ENCODE measurements at places on chromosomes 2 and 18.
A peak's percentile ranks its signal among the peaks of the same experiment; 100 is the strongest.

- no peak for DNase-seq
Observed at GRCh38 chr18:63980896-63981460, 11.1 kb downstream of the SERPINB8 start.

DNA sequence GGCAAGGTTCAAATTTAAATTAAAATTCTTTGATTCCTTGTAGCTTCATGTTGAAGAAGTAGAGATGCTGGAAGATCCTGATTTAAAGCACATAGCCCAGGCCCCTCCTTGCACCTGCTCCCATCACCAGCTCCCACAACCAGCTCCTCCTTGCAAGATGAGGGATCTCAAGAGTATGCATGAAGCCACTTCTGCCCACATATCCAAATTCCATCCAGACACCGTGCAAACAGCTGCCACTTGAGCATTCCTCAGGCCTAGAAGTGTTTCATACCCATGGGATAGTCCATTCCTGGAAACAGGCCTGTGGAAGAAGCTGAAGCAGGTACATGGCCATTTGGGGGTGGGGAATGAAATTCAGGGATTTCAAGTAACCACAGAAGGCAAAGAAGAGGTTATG is 32.4 kb upstream of the ITPRID2 start:
- DNase-seq, result no peak

DNA sequence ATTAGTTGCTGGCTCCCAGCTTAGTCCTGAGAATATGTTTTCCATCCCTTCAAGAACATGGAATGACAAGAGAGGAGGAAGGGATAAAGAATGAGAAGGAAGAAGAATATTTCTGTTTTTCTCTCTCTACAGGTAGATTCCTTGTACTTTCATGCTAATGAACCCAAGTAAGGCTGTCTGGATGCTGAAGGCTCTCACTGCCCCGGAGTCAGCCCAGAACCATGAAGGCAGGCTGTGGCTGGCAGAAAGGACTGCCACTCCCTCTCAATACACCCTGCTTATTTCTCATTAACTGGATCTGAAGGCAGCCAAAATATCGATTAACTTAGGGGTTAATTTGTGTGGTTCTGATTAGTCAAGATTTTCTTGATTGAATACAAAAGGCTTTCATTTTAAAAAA is 93.1 kb upstream of the NPAS2 start:
- DNase-seq, result no peak

DNA sequence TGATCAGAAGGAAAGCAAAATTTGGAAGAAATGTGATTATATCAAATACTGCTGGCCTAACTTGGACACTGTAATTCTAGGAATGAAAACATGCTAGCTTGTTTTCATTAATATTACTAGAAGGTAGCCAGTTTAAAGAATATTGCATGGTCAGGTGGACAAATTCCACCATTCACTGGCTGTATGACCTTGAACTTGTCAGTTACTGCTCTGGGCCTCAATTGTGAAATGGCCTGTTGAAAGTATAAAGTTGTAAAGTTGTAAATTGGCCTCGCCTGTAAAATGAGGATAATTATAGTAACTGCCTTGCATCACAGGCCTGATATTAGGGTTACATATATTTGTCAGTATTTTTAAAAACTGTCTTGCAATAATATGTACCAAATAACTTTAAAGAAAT is 398.4 kb upstream of the CHST9 start:
- no peak for DNase-seq

- DNase-seq, result no peak
Observed at GRCh38 chr2:218964041-218964771, 4.7 kb downstream of the CDK5R2 start.

GRCh38 chr2:239814861-239815601 is 210.1 kb downstream of the NDUFA10 start:
- DNase-seq, result peak; percentile 20

DNA sequence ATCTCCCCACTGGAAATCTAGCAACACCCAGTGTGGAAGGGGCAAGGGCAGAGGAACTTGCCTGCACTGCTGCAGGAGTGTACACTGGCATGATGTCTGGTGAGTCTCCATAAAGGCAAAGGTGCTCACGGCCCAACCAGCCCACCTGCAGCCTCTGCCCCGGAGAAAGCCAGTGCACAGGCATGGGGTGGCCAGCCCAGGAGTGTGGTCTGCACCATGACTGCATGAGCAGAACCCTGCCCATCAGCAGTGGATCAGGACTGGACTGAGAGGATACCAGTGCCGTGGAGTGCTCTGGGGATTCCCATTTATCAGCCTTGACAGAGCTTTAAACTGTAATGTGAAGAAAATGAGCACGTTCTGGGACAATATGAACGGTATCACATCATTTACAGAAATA is 342.6 kb upstream of the HS6ST1 start:
- DNase-seq, result no peak

DNA sequence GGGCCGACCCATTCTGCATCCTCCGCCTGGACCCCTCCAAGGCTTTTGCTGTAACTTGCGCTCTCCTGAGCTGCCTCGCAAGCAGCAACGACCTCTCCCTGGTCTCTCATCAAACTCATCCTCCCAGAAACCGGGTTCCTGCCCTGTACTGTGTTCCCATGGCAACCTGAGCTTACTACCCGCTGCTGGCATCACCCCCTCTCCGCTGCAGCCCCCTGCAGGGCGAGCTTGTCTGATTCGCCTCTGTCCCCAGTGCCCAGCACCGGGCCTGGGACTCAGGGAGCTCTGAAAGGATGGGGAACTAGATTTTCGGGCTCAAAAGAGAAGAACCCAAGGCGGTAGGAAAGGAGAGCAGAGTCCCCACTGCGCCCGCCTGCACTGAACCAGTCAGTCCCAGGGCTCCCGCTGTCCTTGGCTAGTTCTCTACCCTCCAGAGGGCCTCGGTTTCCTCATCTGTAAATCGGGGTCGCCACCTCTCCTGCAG is 463 bp downstream of the HS1BP3 start:
- DNase-seq, result peak; percentile 33

GRCh38 chr2:209767316-209767715 is 4.3 kb upstream of the UNC80 start:
- no peak for DNase-seq

DNA sequence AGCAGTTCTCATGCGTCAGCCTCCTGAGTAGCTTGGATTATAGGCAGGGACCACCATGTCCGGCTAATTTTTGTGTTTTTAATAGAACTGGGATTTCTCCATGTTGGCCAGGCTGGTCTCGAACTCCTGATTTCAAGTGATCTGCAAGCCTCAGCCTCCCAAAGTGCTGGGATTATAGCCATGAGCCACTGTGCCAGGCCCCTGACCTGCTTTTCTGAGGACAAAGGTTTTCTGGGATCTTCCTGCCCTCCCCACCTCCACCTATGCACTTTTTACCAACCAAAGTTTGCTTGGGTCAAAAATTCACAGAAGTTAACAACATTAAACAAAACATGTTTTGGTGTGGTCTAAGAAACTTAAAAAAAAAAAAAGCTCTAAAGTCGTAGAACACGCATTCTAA is 259.9 kb downstream of the HAUS1 start:
- no peak for DNase-seq

DNA sequence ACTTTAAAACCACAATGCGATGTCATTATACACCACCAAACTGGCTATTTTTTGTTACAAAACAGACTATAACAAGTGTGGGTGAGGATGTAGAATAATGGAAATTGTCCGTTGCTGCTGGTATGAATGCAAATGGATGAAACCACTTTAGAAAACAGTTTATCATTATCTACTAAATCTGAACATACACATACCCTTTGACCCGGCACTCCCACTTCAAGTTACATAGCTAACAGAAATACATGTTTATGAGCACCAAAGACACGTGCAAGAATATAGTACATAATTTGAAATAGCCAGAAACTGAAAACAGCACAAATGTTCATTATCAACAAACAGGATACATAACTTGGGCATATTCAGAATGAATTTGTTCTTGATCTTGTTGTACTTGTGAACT is 206.4 kb upstream of the CHAC2 start:
- DNase-seq, result no peak

- DNase-seq, result no peak
Observed at GRCh38 chr2:31057691-31058090, 80.5 kb downstream of the GALNT14 start.

GRCh38 chr2:144071461-144071860 is 448.5 kb downstream of the ZEB2 start:
- DNase-seq, result no peak

- DNase-seq, result no peak
Observed at GRCh38 chr2:148965623-148966437, 72.7 kb upstream of the LYPD6B start.

DNA sequence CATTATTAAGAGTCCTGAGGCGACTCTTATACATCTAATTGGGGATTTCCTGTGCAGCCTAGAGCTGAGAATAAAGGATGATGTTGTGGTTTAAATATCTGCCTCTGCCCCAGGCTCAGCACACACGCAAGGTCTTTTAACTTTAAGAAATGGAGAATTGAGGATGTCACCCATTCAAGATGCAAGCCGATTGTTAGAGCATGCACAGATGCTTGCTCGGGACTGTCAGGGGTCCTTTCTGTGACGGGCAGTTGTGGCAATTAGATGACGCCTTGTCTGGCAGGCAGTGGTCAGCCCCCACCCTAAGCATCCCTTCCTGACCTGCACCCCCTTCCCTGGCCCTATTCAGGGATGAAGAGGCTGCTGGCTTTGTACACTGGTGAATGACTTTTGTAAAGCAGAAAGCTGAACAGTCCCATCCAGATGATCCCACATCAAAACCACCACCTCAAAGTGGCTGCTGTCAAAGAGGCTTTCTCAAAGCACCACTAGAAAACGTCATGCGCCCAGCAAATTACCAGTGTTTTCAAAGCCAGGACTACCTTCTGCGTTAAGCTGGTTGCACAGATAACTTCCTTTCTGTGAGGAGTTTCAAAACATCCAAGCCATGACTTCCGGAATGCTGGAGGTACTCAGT is 23.7 kb downstream of the FAM178B start:
- DNase-seq, result no peak

- DNase-seq, result no peak
Observed at GRCh38 chr2:226832061-226832460, 3.8 kb upstream of the RHBDD1 start.

DNA sequence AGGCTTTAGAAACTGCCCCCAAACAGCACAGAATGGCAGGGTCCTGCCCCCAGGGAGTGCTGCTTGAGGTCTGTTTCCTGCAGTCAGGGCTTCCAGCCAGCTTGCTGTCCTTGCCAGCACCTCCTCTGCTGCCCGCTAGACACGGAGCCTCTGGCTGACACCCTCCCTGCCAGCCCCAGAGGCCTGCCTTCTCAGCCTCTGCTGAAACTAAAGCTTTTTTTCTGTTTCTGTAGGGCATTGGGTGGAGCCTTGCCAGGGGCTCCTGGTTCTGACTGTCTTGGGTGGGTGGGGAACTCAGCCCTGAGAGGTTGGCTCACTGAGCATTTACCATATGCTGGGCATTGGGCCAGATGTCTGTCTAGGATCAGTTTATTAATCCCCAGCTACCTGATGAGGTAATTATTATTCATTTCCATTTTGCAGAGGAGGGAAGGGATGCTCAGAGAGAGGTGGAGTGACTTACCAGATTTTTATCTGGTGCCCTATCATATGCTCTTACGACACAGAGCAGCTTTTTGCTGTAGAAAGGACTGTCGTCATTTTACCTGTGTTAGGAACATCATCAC is 35.4 kb downstream of the INPP4A start:
- no peak for DNase-seq

DNA sequence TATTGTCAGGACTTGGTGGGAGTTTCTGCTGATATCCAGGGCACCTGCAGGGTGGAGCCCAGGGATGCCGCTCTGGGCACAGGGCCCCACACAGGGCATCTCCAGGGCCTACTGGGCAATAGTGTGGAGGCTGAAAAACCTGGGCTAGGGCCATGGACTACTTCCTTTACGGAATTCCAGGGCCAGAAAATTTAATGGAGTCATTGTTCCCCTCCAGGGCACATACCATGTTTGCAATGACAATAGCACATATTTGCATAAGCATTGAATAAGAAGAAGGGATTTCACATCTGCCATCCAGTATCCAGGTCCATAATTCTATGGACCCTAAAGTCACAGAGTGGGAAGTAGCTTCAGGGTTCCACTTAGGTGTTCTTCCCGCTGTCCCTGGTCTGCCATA is 103.8 kb upstream of the TPO start:
- DNase-seq, result no peak

DNA sequence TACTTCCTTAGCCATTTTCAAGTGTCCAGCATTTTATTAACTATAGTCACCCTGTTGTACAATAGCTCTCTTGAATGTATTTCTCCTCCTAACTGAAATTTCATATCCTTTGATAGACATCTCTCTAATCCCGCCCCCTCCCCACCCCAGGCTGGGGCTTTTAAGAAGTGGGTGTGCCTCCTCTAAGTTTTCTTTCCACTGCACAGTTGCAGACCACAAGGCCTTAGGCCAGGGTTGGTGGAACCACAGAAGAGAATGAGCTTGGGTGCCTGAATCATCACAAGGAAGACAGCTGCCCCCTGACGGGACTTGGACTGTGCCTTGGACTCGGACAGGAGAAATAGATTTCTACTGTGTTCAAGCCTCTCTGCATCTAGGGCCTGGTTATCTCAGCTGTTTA is 193.4 kb downstream of the HAUS1 start:
- DNase-seq, result no peak

DNA sequence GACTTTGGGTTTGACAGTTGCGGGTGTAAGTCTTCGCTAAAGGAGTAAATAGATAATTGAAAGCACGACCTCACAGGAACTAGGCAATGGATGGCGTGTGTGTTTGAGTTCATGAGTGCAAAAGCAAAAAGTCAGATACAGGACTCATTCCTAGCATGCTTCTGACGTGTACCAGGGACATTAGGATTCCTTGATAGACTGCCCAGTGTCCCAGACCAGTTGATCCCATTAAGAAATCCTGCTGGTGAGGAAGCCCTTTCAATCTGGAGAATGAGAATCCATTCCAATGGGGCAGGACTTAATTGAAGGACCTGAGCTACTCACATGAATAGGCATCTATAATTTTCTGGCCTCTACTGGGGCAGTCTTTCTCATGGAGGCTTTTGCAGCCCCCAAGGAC is 235.4 kb downstream of the RAD51AP2 start:
- DNase-seq, result no peak

DNA sequence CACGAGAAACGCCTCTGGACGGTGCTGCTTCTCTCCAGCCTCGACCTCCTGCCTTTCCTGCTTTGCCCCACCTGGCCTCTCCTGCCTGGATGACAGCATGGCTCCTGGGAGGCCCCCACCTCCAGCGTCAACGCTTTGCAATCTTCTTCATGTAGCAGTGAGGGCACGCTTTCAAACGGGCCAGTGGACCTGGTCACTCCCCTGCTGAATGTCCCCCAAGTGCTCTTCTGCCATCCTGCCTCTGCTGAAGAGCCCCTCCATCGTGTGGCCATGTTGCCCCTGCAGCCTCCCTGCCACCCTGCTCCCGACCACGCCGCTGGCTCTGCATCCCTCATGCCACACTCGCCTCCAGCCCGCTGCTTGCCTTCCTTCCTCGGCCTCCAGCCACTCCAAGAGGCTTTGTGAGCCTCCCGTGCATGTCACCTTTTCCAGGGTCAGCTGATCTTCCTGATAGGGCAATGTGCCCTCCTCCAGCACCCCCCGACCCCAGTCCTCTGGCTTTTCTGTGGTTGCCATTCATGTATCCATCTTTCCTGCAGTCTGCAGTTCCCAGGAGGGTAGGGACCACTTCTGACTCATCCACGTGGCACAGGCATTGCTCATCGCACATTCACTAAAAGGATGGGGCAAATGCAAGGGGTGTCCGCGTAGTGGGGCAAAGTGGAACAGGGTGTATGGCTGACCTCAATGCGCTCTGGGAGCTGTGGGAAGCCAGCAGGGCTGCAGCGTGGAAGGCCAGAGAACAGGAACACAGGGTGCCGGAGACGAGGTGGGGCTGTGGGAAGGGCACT is 268.8 kb downstream of the TWIST2 start:
- DNase-seq, result no peak
